Fibroblast of skin of back (primary cell): ENCODE measurements at places on chromosomes 1 and 21.

DNA sequence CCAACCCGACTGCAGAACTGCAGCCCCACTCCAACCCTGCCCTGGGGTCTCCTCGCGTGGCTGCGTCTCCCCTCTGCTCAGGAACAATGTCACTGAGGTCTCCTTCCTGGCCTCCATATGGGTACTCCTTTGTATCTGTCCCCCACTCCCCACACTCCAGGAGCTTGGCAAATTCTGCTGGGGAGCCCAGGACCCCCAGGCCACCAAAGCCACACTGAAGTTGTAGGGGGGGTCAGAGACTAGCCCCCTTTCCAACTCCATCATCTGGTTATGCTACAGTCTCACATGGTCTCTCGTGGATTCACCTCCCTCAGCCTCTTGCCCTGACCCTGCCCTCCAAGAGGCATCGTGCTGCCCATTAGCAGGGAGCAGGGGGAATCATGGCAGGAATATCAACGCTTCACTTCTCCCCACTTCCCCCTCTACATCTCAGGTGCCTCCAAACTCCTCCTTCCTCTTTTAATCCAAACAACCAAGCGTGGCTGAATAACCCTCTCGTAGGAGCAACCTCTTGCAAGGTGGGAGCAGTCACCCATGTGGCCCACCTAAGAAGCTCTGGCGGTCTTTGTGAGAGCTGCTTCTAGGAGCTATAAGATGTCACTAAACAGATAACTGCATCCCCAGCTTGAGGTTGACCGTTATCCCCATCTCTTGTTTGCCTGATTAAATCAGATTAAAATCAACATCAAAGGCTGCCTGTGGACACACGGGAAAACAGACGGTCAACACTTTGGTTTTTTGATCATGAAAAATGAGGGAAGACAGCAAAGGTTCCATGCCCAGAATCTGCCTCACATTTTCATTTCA is 86.4 kb downstream of the MIS18A start:
- DNase-seq = no peak

GRCh38 chr21:29951911-29952310 is 12.1 kb upstream of the GRIK1 start:
- DNase-seq = no peak

DNA sequence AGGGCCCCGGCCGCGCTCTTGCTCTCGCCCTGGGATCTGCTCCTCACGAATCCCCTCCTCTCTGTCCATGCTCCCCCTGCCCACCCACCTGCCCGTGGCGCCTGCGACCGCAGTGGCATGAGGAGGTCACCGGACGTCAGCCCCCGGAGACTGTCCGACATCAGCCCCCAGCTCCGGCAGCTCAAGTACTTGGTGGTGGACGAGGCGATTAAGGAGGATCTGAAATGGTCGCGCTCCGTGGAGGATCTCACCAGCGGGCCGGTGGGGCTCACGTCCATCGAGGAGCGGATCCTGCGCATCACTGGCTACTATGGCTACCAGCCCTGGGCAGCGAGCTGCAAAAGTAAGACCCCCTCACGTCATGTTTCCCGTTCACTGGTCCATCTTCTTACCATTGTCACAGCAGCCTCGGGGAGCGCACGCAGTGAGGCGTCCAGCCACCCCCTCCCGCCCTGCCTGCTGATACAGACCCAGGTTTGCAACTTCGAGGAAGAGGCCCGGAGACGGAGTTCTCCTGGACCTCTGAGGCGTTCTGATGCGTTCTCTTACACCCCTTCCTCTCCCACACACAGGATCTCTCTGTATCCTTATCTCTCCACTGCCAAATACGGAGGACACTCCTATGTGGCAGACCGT is 1.1 kb downstream of the SLC35F3 start:
- DNase-seq = no peak

- peak; percentile 52 for DNase-seq
These were observed 15.9 kb downstream of the ESPN start for GRCh38 chr1:6440198-6441126.

- no peak for DNase-seq
These were observed 7.3 kb upstream of the TMEM52 start for GRCh38 chr1:1926346-1926811.

DNA sequence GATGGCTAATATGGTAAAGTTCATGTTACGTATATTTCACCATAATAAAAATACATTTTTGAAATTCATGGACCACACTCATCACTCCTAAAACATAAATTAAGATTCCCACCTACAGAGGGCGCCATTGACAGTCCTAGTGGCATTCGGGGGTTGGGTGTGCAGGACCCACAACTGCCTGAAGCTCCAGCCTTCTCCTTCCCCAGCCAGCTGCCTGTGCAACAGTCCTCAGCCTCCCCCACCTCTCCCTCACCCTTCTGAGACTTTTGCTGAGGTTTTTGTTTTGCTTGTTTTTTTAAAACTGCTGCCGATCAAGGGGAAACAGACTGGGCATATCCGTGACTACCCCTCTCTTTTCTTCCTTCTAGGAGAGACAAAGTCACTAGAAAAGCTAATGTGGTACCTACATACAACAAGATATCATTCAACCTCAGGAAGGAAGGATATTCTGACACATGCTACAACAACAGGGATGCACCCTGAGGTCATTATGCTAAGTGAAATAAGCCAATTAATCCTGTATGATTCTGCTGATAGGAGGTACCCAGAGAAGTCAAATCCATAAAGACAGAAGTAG is 9.2 kb upstream of the EVA1C start:
- DNase-seq = peak; percentile 66

DNA sequence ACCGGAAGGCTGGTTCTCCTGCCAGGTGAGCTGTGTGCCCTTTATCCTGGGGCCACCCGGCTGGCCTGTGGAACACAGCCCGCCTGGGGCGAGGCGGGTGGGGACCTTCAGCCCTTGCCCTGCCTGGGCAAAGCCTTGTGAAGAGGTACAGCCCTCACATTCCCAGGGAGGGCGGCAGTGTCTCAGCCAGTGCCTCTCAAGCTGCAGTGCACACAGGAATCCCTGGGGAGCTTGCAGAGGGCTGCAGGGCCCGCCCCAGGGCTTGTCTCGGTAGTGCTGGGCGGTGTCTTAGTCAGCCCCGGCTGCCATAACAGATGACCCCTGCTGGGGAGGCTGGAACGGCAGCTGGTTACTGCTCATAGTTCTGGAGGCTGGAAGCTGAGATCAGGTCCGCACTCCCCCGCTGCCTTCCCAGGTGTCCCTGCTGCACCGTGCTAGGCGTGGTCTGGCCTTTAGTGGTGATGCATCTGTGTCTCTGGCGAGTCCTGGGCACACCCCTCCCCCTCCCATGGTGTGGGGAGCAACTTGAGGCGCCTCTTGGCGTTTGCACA is 12.6 kb downstream of the DFFB start:
- DNase-seq = peak; percentile 62

DNA sequence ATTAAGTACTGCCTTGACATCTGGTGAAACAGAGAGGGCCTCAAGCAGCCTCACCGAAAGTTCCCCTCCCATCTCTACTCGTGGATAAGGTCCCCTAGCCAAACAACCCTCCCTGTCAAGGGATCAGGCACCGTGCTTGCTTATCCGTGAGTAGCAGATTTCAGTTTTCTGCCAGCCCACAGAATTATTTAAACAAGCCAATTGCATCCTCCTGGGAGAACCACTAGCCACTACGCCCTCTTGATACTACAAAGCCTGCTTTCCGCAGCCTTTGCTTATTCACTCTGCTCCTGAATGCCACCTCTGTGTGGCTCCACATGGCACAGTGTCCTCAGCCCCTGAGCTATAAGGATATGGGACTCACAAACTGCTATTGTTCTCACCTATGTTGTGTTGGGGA is 5.9 kb upstream of the TFF2 start:
- no peak for DNase-seq

DNA sequence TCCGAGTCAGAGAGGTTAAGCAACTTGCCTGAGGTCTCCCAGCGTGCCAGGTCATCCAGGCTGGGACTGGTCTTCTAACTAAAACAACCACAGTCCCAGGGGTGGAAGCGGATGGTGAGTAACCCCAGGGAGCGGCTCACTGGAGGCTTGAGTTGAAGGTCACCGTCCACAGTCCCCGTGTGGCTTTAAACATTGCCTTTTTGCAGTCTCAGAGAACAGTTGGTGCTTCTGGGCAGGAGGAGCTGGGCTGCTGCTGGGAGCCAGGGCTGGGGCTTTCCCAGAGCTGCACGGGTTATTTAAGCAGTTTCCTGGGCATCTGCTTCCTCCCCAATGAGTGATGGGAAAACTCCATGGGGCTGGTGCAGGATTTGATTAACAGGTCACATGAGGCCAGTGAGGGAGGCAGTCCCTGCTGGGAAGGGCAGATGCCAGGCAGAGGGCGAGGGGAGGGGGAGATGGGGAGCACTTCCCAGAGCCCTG is 12.3 kb downstream of the ARHGEF10L start:
- peak; percentile 69 for DNase-seq

DNA sequence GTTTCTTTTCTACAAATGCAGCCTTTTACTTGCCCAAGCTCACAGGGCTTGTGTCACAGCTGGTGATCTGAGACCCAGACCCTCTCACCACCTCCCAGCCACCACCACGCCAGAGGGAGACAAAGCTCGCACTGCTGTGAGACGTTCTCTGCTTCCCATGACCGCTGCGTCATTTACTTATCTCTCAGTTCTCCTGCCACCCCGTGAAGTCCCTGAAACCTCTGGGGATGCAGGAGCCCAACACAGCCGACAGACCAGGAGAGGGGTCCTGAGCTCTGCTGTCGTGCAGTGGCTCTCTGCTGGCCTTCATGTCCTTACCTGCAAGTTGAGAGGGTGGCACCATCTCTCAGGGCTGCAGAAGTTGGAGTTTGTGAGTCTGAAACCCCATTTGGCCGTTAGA is 77.7 kb downstream of the SLC16A1 start:
- DNase-seq = no peak

DNA sequence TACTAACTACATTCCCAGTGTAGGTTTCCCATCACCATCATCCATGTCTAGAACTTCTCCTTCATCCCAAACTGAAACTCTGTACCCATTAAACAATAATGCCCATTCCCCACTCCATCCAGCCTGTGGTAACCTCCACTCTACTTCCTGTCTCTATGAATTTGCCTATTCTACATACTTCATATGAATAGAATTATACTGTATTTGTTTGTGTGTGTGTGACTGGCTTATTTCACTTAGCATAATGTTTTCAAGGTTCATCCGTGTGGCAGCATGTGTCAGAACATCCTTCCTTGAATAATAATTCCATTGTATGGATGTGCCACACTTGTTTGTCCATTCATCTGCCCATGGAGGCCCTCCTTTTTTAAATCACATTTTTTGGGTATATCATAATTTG is 35.7 kb downstream of the ATP2B4 start:
- DNase-seq = no peak

DNA sequence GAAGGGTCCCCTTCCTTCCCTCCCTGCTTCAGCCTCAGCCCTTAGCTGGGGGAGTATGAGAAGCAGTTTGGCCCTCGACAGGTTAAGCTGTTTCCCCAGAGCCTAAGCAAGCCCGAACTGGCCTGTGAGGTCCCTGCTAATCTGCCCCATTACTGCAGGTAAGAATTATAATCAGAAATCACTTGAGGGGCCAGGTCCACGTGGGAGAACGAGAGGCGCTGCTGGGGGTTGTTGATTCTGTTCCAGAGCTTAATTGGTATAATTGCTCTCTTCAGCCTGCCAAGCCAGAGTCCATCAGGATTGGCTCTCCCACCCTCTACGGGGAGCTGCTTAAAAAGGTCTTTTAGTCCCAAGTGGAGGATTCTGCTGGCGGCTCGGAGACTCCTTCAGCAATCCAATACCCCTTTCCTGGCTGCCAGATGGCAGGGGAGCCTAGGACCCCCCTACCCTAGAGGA is 70.8 kb downstream of the UBE2T start:
- no peak for DNase-seq

DNA sequence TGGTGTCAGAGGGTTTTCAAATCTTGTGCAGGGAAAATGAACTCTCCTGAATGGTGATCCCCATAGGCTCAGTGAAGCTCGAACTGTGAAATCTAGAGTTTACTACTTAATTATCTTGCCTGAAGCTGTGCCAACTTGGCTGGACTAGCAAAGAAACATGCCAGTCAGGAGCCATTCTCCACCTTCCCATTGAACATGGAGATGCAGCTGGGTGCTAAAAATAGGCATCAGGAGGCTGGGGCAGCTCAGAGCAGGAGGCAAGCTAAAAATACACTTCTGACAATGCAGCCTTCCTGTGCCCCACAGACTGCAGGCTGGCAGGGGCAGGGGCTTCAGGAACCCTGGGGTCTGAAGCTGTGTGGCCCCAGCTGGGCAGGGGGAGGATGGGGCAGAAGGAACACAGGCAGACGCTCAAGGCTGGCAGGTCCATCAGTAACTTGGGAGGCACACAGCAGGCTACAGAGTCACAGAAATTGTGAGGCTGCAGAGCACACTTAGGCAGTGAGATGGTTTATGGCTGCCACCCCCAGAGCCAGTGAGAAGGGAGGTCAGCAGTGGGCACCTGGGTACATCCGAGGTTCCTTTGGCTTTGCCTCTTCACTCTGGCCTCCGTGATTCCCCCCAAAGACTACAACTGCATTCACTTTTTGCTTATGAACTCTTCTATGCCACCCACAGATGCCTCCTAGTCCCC is 155.4 kb upstream of the KCND3 start:
- DNase-seq = no peak

DNA sequence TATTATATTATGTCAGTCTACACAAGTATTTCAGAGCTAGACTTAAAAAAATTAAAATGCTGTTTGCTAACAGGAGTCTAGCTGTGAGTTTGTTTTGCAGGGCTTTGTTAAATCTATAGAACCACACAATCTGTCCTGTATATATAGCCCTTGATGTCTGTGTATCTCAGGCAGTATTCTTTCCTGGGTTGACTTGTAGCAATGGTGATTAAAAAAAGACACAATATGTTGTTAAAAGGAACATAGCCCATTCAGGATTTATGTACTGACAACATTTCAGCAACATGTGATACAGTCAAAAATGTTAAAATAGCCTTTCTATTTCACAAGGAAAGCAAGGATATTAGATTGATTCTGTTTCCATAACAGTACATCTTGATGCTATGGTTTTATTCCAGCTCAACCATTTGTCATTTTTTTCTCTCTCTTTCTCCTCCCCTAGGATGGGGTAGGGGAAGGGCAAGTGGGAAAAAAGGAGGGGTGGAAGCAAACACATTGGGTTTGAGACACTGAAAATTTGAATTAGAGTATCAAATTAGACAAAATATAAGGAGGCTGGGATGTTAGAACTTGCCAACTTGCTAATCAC is 139.2 kb downstream of the DSCAM start:
- no peak for DNase-seq

- DNase-seq = no peak
These were observed 12.9 kb downstream of the ARHGEF16 start for GRCh38 chr1:3467096-3468036.

DNA sequence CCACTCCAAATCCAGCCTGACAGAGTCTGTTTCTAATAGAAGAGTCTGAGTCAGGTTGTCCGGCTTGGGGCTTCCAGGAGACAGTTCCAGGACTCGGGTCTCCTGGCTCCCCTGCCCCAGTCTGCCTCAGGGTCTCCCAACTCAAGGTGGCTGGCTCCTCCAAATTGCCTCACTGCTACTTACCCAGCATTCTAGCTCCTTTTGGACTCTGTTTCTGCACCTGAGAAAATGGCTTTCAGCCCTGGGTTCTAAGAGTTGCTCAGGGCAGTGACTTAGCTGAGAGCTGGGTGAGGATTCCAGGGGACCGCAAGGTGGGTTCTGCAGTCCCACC is 5.5 kb upstream of the IGFN1 start:
- no peak for DNase-seq
